ENCODE measurements at places on chromosomes 5 and 9. TPM values are rescaled to one million over a fixed set of nuclear protein-coding genes. Genes with fewer than 3 reads are reported as not detected.

IER5L gene
- 8.7 TPM for total RNA-seq

TAF9 gene
- 35.7 TPM for total RNA-seq

- no peak for DNase-seq
Measured at GRCh38 chr9:21525174-21525573, 43.1 kb upstream of the IFNE start.

- DNase-seq: peak; percentile 26
Measured at GRCh38 chr5:89003563-89004036, 120.6 kb upstream of the MEF2C start.

All from lower lobe of right lung (tissue), 2 donors.